ENCODE measurements at places on chromosomes 3 and 15. TPM values are rescaled to one million over a fixed set of nuclear protein-coding genes. Genes with fewer than 3 reads are reported as not detected.

DNA sequence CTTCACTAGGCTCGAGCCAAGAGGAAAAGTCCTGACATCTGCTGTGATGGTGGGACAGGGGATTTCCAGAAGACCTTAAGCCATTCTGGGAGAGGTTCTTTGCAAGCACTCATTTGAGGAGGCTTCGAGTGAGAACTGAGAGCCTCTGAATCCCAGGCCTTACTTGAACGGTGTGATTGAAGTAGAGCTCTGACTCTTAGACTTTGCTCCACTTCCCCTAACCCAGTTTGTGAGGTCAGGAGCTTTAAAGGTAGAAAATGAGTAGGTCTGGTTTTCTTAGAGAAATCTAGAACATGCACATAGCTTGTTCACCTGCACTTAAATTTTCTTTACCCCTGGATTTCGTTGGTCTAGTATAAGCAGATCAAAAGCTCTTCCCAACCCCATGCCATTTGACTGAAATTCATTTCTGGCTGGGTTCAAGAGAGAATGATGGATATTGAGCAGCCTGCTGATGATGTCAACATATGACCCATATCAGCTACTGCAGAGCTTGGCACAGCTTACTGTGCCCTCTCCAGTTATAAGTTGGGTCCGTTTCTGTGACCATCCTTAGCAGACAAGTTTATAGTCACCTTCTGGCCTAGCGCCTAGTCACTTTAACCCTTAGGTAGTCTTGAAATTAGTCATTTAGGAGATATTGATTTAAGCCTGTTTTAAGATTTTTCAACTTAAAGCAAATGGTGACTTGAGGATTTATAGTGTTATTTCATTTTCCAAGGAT is 229.2 kb upstream of the CHRM5 start:
- no peak for DNase-seq
- H3K27me3 ChIP-seq = no peaks in the 10 kb centered on the region
- H3K4me1 ChIP-seq = no peaks in the 10 kb centered on the region
- H3K27ac ChIP-seq = no peak overlapping the region
- no peaks in the 10 kb centered on the region for H3K36me3 ChIP-seq
- H3K4me3 ChIP-seq = no peak overlapping the region

Gene PLSCR2
- not detected for total RNA-seq

Gene SNAPC5
- 16.7 TPM for total RNA-seq

- no peak for DNase-seq
- H3K4me1 ChIP-seq = no peaks in the 10 kb centered on the region
- H3K27ac ChIP-seq = no peak overlapping the region
- no peaks in the 10 kb centered on the region for H3K27me3 ChIP-seq
These were observed 37.9 kb downstream of the MLH1 start for GRCh38 chr3:37031096-37031682.

DNA sequence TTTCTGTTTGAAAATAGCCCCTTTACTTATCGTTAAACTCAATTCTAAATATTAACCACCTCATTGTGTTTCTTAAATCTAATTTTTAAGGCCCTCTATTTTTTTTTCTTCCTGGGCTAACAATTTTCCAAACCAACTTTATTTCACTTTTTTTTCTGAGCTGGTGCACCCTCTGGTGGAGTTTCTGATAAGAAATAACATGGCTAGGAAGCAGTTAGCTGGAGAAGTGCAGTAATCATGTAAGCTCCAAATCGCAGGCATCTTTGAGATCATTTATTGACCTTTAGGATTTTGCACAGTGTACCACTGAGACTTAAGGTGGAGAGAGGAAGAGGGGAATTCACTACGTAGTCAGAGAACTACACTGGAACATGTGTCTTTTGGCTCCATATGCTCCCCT is 6.4 kb downstream of the TMEM207 start:
- H3K4me1 ChIP-seq = no peaks in the 10 kb centered on the region
- H3K27ac ChIP-seq = no peak overlapping the region
- no peak for DNase-seq
- H3K4me3 ChIP-seq = no peak overlapping the region
- no peaks in the 10 kb centered on the region for H3K36me3 ChIP-seq

DNA sequence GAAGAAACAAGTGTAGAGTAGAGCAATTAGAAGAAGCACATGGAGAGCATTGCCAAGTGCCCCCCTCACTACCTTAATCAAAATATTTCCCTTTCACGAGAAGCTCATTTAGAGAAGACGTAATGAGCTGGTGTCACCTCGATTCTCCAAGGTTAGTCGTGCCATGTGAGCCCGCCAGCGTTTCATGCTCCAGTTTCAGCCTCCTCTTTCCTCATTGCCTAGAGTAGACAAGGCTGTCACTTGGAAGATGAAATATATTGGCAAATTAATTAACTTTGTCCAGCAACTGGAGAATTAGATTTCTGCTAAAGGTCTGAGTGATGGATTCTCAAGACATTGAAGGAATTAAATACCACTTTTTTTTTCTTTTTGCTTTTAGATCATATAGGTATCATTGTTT is 399.6 kb downstream of the TUSC7 start:
- no peaks in the 10 kb centered on the region for H3K36me3 ChIP-seq
- H3K4me3 ChIP-seq = no peak overlapping the region
- no peak for DNase-seq
- H3K27ac ChIP-seq = no peak overlapping the region

GRCh38 chr3:184241447-184242296 is 7.1 kb downstream of the ALG3 start:
- no peak overlapping the region for H3K4me3 ChIP-seq
- no peak for DNase-seq
- no peaks in the 10 kb centered on the region for H3K27me3 ChIP-seq
- H3K27ac ChIP-seq = no peak overlapping the region
- H3K4me1 ChIP-seq = no peaks in the 10 kb centered on the region

DNA sequence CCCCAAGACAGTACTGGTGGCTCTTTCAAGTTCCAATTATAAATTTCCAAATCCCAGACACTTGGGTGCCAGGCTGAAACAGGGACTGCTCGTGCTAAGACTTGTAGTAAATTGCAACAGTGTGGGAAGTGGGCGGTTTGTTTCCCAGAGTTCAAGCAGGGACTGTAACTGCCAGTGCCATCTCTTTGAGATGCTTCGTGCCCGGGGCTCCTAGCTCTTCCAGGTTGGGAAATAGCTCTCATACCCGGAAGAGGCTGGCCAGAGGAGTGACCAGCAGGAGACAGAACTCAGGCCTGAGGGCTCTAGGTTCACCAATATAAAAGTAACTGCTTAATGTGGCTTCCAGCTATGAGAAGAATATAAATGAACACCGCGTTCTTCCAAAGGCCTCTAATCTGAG is 54.0 kb upstream of the NEO1 start:
- H3K36me3 ChIP-seq = no peaks in the 10 kb centered on the region
- H3K4me3 ChIP-seq = no peak overlapping the region
- no peak for DNase-seq
- H3K27ac ChIP-seq = no peak overlapping the region
- no peaks in the 10 kb centered on the region for H3K4me1 ChIP-seq

DNA sequence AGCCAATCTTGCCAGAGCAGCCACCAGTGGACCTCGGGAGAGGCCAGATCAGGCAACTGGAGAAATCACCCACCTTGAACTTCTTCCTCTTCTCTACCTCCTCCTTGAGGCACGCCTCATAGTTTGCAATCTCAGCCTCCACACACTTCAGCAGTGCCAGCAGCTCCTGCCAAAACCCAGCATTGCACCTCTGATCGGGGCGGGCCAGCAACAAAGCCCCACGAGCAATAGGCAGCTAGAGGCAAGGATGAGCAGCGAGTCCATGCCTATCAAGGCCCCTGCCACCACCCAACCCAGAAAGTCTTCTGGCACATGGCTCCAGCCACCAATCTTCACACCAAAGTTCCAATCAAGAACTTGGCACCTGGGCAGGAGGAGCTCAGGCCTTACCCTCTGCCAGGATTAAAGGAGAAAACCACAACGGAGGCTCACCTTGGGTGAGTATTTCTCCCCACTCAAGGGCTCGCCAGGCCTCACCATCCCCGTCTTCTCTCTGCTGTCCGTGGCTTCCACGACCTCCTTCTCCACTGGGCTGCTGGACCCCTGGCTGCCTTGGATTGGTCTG is 42.1 kb downstream of the SEMA3G start:
- no peaks in the 10 kb centered on the region for H3K27me3 ChIP-seq
- H3K4me3 ChIP-seq = no peak overlapping the region
- H3K27ac ChIP-seq = no peak overlapping the region
- DNase-seq = no peak

Gene CHRNA7
- not detected for total RNA-seq

Gene SLC51A
- not detected for total RNA-seq

DNA sequence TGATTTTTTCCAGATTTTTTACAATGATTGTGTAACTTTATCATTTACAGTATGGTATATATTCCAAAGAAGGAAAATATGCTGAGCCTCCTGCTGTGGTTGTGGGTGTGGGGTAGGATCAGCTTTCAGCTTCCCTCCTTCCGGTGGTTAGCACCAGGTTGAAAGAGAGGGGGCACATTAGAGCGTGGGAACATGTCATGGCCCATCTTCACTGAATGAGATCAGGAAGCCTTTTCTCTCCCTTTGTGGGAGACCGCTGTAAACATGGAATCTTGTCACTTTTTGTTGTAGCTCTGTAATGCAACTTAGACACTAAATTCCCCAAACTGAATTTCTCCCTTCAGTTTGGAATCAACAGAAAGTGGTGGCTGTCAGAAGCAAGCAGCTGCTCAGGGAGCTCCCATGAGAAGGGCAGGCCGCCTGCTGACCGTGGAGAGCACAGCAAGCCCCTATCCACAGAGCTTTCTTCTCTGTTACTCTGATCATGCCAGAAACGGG is 86.7 kb upstream of the LIMD1 start:
- no peak overlapping the region for H3K27ac ChIP-seq
- no peak overlapping the region for H3K4me3 ChIP-seq
- H3K36me3 ChIP-seq = no peaks in the 10 kb centered on the region
- H3K27me3 ChIP-seq = no peaks in the 10 kb centered on the region
- no peak for DNase-seq

DNA sequence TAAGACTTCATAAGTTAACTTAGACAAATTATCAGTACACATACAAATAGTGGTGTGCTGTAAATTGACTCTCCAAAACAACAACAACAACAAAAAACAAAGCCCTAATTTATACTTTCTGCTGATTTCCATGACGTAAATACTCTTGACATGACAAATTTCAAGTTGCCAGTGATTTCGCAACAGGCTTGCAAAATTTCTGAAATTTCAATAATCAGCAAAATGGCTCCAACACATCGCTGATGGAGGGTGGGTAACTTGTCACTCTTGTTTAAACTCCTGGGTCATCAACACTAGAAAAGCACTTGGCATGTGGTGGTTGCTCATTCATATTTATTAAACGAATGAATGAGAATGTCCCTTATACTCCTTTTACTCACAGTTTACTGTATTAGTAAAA is 205.2 kb upstream of the SATB1 start:
- no peaks in the 10 kb centered on the region for H3K27me3 ChIP-seq
- no peak overlapping the region for H3K4me3 ChIP-seq
- DNase-seq = no peak
- H3K4me1 ChIP-seq = no peaks in the 10 kb centered on the region
- no peak overlapping the region for H3K27ac ChIP-seq

Gene SLC12A1
- not detected for total RNA-seq

DNA sequence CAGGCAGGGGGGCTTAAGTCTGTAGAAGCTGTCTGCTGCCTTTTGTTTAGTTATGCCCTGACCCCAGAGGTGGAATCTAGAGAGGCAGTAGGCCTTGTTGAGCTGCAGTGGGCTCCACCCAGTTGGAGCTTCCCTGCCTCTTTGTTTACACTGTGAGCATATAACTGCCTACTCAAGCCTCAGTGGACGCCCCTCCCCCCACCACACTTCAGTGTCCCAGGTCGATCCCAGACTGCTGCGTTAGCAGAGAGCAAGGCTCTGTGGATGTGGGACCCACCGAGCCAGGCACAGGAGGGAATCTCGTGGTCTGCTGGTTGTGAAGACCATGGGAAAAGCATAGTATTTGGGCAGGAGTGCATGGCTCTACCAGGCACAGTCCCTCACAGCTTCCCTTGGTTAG is 446.8 kb upstream of the RARB start:
- H3K27ac ChIP-seq = no peak overlapping the region
- no peak overlapping the region for H3K4me3 ChIP-seq
- no peaks in the 10 kb centered on the region for H3K36me3 ChIP-seq
- H3K4me1 ChIP-seq = no peaks in the 10 kb centered on the region

Gene RASL12
- total RNA-seq = 0.10 TPM
